ENCODE measurements at places on chromosomes 1 and 21.

GRCh38 chr1:235022981-235023710, 105.5 kb downstream of the TOMM20 start:
- DNase-seq, result no peak

GRCh38 chr1:90720145-90720636, 3.1 kb upstream of the BARHL2 start:
- DNase-seq, result no peak

GRCh38 chr21:45363921-45364467, 41.0 kb upstream of the COL18A1 start:
- peak; percentile 99 for DNase-seq

DNA sequence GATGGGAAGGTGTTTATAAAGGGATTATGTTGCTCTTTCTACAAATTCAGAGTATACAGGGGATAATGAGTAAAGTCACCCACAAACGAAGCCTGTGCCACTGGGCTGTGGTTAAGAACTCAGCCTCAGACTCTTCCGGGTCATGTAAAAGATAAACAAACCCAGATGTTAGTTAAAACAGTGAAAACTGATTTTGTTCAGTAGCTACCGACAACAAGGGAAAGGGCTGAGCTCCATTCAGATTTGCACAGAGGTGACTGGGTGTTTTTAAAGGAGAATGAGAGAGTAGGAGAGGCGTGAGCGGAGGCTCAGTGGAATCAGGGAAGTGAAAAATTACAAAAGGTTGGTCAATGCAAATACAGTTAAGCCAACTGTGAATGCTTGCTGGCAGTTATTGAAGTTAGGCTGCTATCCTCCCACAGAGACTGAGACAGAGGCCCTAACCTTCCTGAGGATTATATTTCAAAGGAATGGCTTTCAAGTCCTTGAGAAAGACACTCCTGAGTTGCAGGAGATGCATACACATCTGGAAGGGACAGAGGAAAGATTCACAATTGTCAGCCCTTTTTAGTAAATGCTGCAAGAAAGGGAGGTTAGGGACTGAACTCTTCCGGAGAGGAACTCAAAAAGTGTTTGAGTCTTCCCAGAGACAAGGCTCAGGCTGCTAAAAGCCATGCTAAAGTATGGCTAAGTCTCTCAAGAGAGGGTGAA, 29.9 kb upstream of the SAMD13 start:
- DNase-seq, result no peak

GRCh38 chr1:232579466-232579865, 50.5 kb downstream of the SIPA1L2 start:
- no peak for DNase-seq

DNA sequence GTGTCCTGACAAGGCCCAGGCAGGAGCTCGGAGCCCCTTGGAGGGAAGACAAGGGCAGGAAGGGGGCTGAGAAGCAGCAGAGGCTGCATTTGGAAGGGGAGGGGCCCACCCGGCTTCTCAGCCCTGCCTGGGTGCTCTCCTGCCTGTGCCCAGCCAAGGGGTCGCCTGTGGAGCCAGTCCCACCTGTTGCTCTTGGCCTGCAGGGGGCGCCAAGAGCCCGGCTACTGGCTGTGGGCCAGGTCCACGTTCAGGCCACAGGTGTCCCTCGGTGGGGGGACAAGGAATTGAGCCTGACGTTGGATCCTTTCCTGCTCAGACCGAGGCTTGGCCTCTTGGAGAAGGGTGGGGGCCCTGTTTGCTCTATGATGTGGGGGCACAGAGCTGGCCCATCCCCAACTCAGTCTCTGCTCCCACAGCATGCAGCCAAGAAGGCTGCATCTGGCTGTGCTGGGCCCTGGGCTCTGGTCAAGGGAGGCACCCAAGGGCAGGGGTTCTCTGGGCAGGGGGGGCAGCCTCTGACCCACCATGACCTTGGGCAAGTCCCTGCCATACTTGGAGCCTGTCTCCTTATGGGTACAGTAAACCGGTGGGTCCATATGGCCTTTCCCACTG, 10.9 kb downstream of the WNT4 start:
- no peak for DNase-seq

DNA sequence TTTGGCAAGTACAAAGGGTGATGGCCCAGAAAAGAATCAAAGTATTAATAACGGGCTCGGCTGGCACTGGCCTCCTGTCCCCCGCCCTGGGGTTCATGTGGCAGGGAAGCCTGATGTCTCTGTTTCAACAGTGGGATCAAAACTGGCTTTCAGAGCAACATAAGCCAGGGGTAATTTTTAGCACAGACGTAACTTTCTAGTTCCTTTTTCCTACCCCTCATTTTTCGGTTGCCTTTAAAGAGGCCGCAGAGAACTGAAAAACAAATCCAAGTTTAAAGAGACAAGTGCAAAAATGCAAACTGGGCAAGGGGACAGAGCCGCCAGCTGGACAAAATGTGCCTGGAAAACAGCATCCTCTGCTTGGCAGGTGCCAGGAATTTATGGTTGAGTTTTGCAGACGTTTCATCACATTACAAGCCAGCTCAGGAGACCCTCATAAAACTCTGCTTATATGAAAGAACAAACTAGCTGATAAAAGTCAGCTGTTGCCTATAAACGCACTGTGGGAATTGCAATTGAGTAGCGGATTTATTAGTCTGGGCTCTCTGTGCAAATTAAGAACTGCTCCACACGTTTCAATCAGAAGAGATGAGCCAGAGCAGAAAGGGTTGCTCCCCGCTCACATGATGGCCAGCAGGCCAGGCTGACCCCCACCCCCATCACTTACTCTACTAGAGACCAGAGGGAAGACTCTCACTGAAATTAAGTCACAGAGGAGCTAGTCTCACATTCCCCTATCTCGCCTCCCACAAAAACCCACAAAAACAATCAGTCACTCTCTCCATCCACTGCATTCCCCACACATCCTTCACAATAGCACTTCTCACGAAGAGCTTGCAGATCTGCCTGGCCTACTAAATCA, 15.8 kb upstream of the CDCA8 start:
- no peak for DNase-seq

DNA sequence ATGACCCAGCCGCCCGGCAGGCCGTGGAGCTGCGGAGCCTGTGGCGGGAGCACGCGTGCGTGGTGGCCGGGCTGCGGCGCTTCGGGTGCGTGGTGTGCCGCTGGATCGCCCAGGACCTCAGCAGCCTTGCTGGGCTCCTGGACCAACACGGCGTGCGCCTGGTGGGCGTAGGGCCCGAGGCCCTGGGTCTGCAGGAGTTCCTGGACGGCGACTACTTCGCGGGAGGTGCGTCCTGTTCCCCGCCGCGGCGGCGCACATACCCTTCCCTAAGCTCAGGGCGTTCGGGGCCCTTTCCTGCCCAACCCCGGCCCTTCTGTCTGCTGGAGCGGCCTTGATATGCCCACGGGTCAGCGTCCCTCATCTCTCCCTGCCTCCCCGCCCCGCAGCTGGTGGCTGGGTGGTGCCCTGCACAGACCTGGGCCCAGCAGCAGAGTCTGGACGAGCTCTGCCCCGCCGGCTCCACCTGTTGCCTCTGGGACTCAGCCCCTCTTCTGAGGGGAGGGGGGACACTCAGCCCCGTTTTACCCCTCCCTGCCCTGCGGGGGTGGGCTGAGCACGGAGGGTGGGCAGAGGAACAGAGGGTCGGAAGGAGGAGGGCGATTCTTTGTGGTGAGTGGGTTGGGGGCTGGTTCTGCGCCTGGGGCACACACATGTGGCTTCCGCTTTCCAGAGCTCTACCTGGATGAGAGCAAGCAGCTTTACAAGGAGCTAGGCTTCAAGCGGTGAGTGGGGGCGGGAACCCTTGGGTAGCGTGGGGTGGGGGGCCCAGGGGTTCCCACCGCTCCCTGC, 688 bp downstream of the PRXL2B start:
- DNase-seq, result no peak

- DNase-seq, result no peak
Measured at GRCh38 chr1:73662526-73662925, 535.5 kb downstream of the LRRIQ3 start.

DNA sequence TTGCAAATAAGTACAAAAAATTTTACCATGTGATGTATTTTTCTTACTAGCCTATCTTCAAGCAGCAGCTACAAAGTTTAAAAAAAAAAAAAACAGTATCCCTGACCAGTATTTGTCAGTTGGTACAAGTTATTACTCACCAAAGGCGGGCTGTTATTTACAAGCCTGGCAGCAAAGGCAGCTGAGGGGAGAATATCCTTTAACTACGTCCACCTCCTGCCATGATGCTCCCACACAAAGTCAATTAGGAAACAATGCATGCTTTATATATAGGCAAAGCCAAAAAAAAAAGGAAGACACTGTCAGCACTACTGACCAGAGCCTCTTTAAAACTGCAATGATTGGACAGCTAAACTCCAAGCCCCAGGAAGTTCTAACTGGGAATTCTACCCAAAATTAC, 13.7 kb downstream of the PSMA5 start:
- no peak for DNase-seq

- DNase-seq, result no peak
Measured at GRCh38 chr1:157380523-157380922, 171.8 kb downstream of the FCRL5 start.

DNA sequence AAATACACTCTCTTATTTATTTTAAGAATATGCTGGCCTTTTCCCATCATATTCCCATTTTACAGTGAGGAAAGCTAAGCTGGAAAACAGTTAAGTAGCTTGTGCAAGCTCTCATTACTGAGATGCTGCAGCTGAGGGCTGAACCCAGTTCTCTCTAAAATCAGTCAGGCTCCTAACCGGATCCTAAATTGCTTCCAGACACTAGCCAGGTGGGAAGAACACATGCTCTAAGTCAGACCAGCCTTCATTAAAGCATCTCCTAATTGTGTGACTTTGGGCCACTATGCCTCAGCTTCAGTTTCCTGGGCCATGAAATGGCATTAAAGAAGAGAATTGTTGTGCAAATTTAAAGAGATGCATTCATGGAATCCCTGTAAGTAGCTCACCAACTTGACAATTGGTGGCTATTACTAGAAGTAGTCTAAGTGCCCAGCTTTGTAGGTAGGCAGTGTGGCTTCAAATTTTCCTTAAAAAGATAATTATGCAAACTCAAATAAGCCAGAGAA, 228.4 kb downstream of the DAB1 start:
- DNase-seq, result no peak

- DNase-seq, result no peak
Measured at GRCh38 chr1:99754055-99754626, 12.3 kb downstream of the FRRS1 start.

DNA sequence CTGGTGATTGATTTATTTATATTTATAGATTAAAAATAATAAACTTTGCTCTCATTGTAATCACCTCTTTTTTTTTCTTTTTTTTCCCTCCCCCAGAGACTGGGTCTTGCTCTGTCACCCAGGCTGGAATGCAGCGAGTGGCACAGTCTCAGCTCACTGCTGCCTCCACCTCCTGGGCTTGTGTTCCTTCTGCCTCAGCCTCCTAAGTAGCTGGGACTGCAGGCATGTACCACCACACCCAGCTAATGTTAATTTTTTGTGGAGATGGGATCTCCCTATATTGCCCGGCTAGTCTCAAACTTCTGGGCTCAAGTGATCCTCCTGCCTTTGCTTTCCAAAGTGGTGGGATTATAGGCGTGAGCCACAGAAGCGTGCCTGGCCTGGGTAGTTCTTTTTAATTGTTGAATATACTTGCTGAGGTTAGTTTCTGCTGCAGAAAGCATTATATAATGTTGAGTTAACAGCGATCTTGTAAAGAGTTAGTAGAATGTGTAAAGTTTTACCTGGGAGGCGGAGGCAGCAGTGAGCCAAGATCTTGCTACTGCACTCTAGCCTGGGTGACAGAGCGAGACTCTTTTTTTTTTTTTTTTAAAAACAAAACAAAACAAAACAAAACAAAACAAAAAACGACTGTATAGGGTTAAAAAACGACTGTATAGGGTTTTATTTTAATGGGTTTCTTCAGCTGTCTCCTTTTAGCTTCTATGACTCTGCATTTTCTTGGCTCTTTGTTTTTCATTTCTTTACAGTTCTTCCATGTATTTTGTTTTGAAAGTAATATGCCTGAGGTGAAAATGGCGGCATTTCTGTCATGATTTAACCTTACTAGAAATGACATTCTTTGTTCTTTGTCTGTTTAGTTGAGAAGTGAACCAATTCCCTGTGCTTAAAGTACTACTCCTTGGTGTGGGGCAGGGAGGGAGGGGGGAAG, 82.7 kb downstream of the CAMTA1 start:
- DNase-seq, result no peak

DNA sequence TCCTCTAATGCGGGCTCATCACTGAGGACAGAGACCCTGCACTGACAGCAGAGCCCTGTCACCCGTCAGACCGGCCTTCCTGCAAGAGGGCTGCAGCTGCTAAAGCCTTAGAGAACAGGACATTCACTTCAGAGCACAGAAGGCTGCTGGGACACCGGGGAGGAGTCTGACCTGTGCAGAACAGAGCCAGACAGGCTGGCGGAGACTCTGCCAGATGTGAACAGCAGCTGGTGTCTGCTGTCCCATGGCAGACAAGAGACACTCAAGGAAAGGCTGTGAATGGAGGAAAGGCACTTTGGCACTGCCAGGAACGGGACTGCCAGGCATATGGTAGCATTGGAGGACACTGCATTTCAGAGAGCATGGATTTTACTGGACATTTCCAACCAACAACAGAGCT, 21.4 kb downstream of the MRAP start:
- DNase-seq, result no peak

DNA sequence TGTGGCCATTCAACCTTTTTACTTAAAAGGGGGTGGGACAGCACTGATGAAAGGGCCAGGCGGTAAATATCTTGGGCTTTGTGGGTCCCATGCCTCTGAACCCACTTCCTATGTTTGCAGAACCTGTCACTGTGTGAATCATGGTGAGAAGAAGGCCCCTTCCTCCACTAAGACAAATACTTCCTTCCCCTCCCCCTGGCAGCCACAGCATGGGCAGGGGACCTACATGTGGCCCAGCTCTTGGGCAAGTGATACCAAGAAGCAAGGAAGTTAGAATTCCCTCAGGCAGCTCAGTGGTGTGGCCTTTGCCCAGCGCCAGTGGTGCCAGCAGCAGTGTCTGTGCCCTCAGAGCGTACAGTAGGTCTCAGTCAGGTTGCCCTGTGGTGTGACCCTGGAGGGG, 168.6 kb downstream of the TRIM33 start:
- DNase-seq, result no peak

DNA sequence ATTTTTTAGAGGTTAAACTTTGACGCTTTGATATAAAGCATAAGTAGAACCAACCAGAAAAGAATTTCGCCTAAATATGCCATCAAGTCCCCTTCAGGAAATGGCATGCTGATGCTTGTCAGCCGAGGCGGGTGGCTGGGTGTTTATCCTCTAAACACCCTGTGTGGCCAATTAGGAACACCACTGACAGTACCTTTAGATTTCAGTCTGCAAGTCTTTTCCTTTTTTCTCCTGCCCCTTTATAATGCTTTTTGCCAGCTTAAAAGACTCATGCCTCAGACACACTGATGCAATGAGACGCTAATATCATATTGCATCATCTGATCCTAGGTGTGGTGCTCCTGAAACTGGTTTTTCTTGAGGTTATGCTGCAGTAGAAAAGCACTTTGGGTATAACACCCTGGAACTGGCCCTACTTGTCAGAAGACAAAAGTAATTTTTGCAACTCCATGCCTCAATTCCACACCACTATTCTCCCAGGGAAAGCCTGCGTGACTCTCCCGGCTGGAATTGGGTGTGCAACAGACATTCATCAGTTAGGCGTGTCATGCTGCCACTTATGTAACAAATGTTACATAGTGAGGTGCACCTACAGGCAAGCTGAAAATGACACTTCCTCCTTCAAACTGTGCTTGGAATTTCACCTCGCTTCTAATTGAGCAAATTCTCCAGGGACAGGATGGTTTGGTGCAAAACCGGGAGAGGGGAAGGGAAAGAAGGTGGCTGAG, 2.0 kb upstream of the RCC2 start:
- no peak for DNase-seq

- DNase-seq, result no peak
Measured at GRCh38 chr1:69363236-69363635, 204.5 kb upstream of the LRRC7 start.

GRCh38 chr1:54314696-54315095, 91.5 kb downstream of the SSBP3 start:
- DNase-seq, result no peak

- DNase-seq, result peak; percentile 16
Measured at GRCh38 chr1:228837817-228838716, 102.8 kb downstream of the RHOU start.

Data from stromal cell of bone marrow (primary cell).